Occipital lobe (tissue), 3 donors: ENCODE measurements at places on chromosomes 16 and 17.

- no peak for DNase-seq
Measured at GRCh38 chr17:11557727-11558452, 40.4 kb upstream of the DNAH9 start.

DNA sequence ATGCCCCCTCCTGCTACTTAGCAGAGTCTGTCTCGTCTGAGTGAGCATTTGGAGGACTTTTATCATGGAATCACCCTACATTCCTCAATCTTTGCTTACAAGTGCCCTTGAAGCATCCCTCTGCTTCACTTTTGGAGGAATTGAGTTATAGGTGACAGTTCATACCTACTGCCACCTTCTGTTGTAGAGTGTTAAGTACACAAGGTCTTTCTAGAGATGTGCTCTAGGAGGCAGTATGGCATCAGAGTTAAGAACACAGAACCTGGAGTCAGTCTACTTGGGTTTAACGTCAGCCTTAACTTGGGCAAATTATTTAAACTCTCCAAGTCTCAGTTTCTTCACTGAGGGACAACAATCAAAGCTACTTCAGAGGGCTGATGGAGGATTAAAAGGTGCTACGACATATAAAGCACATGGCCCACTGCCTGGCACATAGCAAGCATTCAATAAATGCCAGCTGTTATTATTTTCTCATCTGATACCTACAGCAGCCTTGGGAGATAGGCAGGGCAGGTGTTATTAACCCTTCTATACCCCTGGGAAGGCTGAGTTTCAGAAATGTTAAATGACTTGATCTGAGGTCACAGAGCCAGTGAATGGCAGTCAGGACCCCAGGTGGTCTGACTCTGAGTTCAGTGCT is 62.2 kb downstream of the UTP18 start:
- DNase-seq: no peak

DNA sequence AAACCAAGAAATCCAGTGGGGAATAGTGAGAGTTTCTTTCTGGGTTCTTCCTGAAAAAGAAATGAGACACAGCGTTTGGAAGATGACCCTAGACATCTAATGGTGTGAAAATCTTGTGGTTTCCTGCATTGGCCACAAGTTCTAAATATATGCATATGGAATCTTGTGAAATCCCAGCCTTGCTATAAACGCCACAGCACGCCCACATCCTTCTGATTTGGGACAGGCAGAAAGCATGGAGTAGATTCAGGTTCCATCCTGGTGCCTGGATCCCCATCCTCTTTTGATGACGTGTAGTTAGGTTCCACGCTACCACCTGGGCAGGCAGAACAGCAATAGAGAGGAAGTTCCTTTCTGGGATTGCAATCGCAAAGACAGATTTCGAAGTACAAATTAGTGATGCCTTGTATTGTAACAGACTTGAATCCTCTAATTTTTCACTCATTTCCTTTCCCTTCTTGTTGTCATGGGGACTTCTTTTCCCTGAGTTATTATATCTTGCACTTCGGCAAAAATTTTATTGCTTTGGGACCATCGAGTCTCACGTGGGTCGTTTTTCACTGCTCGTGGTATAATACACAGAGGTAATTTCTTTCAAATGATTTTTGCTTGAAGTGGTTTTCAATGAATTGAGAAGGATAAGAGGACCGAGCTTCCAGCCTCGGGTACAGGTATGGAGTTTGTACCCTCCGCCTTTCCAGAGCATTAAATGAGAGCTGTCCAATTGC is 37.6 kb downstream of the HS3ST4 start:
- DNase-seq: no peak

GRCh38 chr17:79576333-79576732 is 34.5 kb downstream of the RBFOX3 start:
- DNase-seq: no peak

GRCh38 chr17:18278867-18279266 is 18.4 kb downstream of the MIEF2 start:
- no peak for DNase-seq

- DNase-seq: no peak
Measured at GRCh38 chr17:39777534-39778365, 40.0 kb downstream of the GRB7 start.

GRCh38 chr16:13781575-13782338 is 138.2 kb upstream of the ERCC4 start:
- no peak for DNase-seq

DNA sequence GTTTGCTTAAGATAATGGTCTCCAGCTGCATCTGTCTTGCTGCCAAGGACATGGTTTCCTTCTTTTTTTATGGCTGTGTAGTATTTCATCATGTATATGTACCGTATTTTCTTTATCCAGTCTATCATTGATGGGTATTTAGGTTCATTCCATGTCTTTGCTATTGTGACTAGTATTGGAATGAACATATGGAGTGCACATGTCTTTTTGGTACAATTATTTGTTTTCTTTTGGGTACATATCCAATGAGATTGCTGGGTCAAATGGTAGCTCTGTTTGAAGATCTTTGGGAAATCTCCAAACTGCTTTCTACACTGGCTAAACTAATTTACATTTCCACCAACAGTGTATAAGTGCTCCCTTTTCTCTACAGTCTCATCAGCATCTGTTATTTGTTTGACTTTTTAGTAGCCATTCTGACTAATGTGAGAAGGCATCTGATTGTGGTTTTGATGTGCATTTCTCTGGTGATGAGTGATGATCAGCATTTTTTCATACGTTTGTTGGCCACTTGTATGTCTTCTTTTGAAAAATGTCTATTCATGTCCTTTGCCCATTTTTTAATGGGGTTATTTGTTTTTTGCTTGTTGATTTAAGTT is 66.2 kb downstream of the TNFRSF13B start:
- DNase-seq: no peak

DNA sequence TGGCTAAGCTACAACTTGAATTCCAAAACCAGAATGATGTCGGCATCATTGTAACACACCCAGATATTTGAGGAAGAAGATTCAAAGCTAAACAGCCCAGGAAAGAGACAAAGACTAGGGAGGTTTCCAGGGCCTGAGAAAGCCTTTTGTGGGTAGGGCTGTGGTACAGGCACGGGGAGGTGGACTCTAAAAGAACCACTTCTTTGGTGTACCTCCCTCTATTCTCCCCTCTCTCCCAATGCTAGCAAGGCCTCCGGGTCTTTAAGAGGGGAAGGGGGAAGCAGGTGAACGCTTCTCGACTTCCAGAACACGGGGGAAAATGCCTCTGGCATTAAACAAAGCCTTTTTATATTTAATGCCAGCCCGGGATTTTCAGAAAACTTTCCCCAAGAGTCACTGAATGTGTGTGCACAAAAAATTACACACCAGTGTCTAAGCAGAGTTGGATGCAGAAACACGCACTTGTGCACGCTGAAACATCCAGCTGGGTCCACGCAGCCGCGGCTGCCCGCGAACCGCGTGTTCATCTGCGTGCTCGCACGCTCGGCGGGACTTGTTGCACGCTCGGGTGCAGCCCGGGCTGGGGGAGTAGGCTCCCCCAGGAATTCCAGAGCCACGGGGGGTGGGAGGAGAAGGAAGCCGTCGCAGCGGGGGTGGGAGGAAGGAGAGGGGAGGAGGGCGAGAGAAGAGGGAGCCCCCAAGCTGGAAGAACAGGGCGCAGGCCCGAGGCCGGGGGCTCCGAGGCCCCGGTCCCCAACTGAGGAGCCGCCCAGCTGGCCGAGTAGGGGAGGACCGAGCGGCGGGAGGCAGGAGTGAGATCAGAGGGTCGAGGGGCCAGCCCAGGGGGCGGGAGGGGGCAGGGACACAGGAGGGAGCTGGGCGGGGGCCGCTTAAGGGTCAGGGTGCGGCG is 20.1 kb upstream of the ZNF423 start:
- DNase-seq: no peak

DNA sequence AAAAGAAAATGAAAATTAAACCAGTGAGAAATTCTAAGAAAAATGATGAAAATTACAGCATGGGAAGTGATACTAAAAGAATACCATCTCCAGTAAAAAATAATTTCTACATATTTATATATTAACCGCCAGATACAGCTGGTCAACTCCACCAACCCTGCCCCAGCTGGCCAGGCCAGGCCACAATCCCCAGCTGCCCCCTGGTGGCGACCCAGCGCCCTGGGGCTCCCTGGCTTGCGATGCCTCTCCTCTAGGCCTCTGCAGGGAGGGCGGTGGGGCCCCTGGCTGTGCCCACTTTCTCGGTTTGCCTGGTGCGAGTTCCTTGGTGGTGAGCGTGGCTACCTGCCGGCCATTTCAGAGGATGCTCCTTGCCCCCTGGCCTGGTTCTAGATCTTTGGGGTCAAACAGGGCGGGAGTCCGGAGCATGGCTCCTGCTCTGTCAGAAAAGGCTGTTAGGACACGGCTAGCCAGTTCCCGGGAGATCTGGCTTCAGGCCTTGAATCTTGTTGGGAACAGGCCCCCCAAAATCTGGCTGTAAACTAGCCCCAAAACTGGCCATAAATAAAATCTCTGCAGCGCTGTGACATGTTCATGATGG is 14.5 kb downstream of the GLIS2 start:
- DNase-seq: peak; percentile 29

DNA sequence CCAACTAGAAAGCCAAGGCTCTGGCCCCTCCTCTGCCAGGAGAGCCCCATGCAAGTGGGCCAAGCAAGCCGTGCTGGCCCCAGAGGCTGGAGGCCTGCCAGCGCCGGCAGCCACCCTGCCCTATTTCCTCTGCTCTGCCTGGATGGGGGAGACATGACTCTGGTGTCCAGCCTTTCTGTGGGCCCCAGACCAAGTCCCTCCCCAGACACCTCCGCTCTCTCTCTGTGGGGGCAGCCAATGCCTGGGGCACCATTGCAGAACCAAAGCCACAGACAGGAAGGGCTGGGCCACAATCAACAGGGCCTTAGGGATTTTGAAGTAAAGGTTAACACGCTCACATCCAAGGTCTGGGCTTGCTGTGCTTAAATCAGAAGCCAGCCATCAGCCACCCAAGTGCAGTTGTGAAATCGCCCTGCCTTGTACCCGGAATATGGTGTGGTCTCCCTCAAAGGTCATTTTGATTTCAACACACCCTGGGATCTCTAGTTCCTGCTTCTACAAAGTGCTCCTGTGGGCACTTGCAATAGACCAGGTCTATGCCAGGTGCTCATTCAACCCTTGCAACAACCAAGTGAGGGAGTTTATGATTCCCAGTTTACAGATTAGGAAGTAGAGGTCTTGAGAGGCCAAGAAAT is 63.5 kb upstream of the TEX2 start:
- DNase-seq: no peak

DNA sequence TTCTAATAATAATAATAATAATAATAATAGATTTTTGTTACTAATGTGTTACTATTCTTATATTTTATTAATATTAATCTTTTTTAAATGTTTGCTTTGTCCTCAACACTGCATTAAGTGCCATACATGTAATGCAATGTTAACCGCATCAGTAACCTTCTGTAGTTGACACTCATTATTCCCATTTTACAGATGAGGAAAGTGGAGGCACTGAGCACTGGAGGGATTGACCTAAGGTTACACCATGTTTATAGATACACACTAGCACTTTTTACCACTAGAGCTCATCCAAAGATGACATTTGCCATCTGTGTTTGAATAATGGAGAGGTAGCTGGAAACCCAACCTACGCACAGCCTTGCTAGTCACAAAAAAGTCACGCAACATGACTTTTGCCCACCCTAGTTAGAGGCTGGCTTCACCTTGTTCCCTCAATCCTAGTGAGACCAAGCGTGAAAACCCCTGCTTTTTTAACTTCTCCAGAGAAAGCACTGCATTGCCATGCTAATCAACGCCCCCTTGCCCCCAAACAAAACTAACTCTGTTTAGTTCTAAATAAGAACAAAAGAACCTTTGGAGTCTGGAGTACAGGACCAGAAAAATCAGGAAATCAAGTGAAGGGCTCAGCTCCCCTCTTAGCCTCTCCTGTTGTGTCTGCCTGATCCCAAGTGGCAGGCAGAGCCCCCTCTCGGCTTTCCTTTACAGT is 2.3 kb downstream of the ARSG start:
- no peak for DNase-seq

DNA sequence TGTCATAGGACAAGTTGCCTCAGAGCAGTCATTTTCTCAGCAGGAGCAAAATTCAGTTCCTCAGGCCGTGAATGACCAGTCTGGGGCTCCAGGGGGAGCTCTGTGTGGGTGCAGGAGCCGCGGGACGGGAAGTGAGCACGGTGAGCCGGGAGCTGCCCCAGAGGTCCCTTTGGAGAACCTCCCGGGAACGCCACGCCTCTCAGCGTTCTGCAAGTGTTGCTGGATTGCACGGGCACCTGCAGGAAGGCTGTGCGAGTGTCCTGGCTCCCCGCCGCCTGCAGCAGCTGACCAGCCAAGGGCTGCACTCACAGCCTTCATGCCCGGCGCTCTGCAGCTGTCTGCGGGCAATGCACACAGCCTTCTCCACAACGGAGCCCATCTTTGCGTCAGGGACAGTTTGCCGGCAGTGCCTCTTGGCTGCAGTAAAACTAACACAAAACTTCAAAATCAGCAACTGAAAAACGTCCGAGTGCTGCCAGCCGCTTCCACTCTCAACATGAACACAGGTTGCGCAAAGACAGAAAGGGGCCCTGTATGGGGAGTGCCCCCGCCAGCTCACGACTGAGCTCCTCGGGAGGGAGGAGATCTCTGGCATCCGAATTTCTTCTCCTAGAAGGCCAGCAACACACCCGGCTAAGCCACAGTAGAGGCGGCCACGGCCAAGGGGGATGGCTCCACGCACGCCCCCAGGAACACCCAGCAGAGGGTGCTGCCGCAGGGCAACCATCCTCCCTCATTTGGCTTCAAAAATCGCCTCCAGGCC is 16.0 kb downstream of the NDUFAF8 start:
- peak; percentile 25 for DNase-seq

DNA sequence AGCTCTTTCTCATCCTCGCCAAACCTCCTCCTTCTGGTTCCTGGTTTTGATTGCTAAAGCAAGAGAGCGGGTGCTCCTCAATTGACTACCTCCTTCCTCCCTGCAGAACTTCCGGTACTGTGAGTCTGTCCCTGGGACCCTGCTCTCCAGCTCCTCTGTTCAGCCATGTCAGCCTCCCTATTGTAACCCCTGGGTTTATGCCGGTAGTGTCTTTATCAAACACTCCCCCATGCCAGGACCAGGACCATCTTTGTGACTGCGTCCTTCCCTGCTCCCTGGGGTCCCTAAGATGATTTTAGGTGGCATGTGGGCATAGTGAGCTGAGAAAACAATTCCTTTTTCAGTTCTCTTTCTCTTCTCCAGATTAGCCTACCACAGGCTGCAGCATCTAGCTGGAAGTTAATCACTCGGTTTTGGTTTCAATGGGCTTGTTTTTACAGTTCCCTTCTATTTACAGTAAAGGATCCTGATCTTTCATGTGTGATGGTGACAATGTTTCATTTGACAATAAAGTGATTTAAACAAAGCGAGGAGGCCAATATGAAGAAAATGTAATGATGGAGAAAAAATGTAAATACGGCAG is 27.7 kb upstream of the IL21R start:
- no peak for DNase-seq
